ENCODE measurements at places on chromosomes 5 and 9.

- DNase-seq, result no peak
These were observed 32.4 kb upstream of the PCDHA1 start for GRCh38 chr5:140753561-140753960.

- no peak for DNase-seq
These were observed 40.8 kb downstream of the SHC3 start for GRCh38 chr9:89137542-89138462.

DNA sequence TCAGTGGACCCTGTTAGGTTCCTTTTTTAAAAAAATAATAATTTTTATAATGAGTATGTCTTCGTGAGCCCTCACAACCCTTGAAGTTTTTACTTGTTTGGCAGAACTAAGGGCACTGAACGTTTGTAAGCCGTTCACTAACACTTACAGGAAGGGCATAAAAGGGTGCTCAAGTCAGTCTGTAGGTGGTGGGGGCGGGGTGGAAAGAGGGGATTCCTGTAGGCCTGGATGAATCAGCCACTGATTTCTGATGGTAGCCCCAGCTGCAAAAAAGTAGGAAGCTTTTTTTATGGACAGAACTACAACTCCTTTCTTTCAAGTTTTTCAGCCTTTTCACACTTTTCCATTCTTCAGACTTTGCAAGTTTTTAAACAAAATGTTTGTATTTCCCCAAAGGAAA is 35.8 kb downstream of the PIK3R1 start:
- peak; percentile 59 for DNase-seq

DNA sequence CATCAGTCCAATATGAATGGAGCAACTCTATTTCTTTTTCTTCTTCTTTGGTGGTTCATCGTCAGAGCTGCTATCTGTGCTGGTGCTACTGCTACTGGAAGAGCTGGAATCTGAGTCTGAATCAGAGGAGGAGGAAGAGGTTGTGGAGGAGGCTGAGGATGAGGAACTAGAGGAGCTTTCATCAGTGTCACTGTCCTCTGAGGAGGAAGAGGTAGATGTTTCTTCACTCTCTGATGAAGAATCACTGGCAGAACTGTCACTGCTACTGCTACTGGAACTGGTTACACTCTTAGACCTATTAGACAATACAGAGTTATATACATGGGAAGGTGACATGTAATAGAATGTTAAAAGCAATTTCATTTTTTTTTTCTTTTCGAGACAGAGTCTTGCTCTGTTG is 27.8 kb downstream of the ZCCHC10 start:
- no peak for DNase-seq

DNA sequence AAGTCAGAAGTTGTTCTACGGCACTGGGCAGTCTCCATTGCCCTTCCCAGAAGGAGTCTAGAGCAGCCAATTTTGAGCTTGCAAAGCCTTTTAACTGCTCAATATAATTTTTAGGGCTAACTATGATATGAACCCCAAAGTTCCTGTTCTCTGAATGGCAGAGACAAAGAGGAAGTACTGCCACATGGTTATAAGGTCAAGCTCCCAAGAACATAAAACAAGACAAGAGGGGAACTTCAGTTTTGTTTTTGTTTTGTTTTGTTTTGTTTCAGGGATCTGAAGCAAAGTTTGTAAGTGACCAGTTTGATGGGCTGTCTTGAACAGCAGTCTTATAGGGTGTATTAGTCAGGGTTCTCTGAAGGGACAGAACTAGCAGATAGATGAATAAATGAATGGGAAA is 11.9 kb upstream of the SMC2 start:
- no peak for DNase-seq

- DNase-seq, result no peak
These were observed 298.3 kb downstream of the CDK5RAP2 start for GRCh38 chr9:120281665-120282064.

DNA sequence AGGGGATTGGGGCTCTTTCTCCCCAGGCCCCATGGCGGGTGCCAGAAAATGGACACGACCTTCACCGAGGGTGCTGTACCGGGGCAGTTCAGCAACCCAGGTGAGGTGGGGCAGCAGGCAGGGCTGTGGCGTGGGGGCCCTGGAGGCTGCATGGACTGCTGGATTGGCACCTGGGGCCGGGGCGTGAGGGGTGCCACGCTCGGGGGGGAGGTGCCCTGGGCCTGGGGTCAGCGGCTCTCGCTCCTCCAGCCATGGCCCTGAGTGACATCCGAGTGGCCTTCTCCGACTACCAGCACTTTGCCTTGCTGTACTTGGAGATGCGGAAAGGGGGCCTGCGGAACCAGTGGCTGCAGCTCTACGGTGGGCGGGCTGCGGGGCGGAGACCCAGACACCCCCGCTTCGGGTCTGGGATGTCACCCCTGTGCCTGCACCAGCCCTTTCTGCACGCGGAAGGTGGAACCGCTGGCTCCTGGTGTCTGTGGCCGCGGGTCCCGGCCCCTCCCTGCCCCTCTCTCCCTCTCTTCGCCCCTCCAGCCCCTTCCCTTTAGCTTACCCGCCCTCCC is 1.8 kb downstream of the LCNL1 start:
- DNase-seq, result no peak

- no peak for DNase-seq
These were observed 3.0 kb upstream of the TJP2 start for GRCh38 chr9:69171049-69171448.

DNA sequence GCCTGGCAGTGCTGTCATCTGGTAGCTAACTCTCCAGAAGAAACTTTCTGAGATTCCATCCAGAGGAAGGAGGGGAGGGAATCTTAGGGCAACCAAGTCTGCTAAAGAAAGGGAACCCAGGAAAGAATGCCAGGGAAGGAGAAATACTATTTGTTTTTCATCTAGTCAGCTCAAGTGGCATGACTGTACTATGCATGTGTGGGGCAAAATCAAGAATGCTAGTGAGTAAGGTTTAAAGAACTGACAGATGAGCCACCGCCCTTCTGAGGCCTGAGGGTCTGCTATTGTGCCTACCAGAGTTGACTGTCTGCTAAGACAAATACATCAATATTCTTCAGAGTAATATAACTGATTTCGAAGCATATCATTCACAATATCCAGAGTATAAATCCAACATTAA is 204.2 kb downstream of the SLC12A2 start:
- DNase-seq, result no peak

GRCh38 chr9:9275601-9276000 is 1337.2 kb downstream of the PTPRD start:
- no peak for DNase-seq

GRCh38 chr9:12060811-12061210 is 632.4 kb upstream of the TYRP1 start:
- no peak for DNase-seq

GRCh38 chr5:6472792-6473191 is 24.1 kb downstream of the UBE2QL1 start:
- DNase-seq, result no peak

DNA sequence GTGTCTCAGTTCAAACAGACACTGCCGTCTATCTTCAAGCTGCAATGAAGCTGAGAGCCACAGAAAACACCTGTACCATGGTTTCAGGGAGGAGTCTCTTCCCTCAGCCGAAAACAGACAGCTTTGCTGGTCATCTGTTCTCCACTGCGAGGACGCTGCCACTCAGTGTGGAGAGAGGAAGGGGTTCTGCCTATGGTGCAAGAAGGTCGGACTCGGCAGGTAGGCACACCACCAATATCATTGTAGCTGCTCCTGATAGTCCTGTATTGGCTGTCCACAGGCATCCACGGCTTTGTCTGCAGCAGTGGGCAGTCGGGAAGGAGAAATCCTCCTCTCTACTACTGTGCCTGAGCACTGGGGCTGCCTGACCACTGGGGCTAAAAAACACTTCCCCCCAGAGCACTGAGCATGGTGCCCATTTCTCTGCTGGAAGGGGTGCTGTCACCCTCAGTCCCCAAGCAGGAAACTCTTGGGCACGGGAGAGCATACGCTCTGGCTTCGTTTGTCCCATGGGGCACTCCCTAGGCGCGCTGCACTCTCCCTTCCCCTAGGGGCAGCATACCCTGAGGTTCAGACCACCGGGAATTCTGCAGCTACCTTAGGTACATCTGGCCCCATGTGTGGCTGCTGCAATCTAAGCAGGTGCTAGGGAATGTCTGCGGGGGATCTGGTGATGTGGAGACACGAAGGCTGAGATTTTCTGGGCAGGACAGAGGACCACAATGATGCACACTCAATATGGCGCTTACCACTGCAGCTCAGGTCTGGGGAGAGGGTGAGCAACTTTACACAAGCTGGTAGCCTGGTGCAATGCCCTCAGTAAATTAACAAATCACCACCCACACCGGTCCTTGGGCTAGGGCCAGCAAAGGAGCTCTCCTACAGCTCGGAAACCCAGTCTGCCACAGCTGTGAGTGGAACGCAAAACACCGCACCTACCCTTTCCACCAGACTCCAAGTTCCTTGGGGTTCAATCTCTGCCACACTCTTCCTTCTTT is 880.9 kb upstream of the SEMA6A start:
- no peak for DNase-seq

GRCh38 chr9:133188006-133188842 is 20.8 kb downstream of the OBP2B start:
- no peak for DNase-seq

DNA sequence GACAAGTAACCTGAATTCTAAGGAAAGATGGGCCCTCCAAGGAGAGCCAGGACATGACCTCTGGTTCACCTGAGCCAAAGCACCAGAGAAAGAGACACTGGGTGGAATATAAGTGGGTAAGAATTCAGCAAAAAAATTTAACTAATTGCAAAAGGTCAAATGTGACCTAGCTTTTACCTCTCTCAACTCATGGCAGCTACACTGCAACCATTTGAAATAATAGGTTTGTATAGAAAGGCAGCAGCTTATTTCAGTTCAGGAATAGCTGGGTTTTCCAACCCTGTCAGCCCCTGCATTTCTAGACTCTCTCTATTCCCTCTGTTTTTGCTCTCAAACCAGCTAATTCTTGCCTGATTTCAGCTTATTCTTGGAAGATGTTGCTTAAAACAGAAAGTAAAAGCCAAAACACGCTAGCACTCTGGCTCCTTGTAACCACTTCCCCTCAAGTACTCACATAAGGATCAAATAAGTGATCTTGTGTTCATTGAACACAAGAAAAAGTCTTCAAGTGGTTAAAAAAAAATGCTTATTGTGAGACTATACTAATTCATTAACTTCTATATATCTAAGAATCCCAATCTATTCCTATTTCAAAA is 101.1 kb upstream of the NR4A3 start:
- no peak for DNase-seq

DNA sequence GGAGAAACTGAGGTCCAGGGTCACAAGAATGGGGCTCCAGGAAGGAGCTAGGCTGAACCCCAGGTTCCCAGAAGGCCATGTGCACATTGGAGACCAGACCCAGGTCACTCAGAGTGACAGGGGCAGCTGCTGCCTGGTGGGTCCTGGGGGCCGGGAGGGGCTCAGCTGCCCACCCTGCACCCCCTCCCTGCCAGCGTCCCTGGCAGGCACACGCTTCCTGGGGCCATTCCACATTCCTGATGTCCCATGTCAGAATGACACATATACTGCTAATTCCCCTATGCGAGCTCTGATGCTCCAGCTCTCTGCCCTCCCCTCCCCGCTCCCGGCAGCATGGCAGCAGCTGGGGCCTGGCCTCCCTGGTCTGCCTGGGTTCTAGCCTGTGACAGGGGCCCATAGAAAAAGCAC is 14.0 kb downstream of the FGFR4 start:
- no peak for DNase-seq

- DNase-seq, result no peak
These were observed 55.8 kb downstream of the GNAQ start for GRCh38 chr9:77975806-77976205.

- DNase-seq, result no peak
These were observed 3.5 kb downstream of the FBXW11 start for GRCh38 chr5:172002840-172003512.

- DNase-seq, result no peak
These were observed 417.3 kb downstream of the DMAC1 start for GRCh38 chr9:7382304-7382703.

DNA sequence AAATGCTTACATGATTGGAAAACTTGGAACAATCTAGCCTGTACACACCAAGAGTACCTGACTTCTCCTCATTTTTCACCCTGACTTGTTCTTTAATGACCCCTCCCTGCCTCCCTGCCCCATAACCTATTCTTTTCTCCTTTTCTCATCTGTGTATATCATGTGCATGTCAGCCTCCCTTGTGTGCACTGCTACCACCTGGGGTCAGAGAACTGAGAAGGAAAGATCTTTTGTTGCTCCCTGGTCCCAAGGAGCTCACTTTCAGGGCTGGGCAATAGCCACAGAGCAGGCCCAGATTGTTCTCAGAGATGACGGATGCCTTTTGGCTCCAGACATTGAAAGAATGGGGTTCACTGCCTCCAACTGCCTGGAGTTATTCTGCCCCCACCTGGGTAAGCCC is 5.1 kb downstream of the MAP1B start:
- DNase-seq, result no peak

Data from stimulated activated CD8-positive, alpha-beta memory T cell treated with anti-CD3 and anti-CD28 coated beads, Interleukin-4, amount 100 ng/mL, for 4 hours (primary cell).